ENCODE measurements at places on chromosomes 4 and X.
A peak's percentile ranks its signal among the peaks of the same experiment; 100 is the strongest.

- no peak for DNase-seq
Measured at GRCh38 chr4:53840643-53841042, 223.8 kb downstream of the CHIC2 start.

- no peak for DNase-seq
Measured at GRCh38 chr4:88320780-88321373, 36.5 kb upstream of the PPM1K start.

DNA sequence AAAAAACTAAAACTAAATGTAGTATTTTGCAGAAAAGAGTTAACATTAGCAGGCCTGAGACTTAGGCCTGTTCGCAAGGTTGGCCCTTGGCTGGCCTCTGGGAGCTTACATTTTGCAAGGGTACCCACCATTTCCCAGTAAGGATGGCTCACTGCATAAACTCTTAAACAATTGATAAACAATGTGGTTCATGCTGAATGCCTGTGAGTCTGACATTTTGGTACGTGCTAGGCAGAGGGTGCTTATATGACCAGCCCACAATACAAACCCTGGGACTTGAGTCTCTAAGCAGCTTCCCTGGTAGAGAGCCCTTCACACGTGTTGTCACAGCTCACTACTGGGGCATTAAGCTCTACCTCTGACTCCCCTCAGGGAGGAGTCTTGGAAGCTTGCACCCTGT, 7.4 kb downstream of the PRPS2 start:
- no peak for DNase-seq

DNA sequence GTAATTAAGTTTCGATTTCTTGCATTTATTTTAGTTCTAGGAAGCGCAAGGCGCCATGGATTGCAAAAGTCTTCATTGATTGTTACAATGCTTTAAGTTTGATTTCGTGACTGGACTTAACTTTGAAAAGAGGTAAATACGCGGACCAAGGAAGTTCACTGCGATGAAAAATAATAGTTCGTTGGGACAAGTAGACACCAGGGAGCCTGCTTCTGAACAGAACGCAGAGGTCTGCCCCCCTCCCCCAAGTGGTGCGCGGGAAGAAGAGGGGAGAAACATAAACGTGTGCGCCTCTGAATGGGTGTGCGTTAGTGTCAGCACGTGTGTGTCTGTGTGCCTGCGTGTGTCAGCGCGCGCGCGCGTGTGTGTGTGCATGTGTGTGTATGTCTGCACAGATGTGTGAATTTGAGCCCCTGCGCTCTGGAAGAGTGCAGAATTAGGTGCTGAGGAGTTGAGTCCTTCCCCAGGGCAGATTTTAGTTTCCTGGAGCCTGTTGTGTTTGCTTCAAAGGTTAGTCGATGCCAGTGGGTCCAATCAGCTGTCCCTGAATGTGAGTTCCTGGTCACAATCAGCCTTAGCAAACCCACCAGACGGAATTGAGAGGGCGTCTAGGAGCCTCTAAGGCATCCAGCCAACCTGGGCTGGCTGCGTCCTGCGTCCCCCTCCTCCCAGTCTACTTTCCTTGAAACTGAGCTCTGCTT, 5.8 kb upstream of the POU4F2 start:
- no peak for DNase-seq

- DNase-seq, result no peak
Measured at GRCh38 chrX:112654871-112655270, 24.9 kb downstream of the LHFPL1 start.

GRCh38 chr4:55830716-55831115, 11.1 kb downstream of the EXOC1L start:
- no peak for DNase-seq

DNA sequence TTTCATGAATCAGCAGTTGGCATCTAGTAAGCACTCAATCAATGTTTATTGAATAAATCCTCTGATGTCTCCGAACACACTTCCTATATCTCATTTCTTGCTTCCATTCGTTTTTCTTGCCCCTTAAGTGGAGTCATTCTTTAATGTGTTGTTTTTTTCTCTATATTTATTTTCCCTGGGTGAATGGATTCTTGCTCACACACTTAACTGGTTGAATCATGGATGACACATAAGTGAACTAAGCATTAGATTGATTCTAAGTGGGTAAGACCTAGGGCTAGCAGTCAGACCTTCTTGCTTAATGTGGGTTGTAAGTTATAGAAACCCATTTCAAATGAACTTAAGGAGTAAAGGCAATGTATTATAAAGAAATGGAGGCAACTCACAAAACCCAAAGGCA, 111.1 kb downstream of the RTL3 start:
- no peak for DNase-seq

GRCh38 chrX:72094894-72095293, 36.8 kb downstream of the RTL5 start:
- DNase-seq, result peak; percentile 61

DNA sequence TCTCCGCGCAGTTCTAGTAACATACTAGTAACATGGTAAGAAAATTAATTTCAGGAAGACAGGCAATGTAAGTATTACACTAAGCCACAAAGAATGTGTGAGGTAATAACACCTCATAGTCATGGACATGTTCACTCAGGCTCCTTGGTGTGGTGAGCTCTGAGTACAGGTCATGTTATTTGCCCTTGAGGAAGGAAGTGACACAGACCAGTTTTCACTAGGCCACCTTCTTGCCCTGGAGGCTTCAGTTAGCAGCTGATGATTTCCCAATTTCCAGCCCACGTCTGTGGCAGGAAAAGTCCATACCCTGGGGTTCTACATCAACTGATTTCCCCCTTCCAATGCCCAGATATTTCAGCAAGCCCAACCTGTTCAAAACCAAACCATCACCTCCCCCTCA, 6.7 kb downstream of the APOO start:
- DNase-seq, result no peak

DNA sequence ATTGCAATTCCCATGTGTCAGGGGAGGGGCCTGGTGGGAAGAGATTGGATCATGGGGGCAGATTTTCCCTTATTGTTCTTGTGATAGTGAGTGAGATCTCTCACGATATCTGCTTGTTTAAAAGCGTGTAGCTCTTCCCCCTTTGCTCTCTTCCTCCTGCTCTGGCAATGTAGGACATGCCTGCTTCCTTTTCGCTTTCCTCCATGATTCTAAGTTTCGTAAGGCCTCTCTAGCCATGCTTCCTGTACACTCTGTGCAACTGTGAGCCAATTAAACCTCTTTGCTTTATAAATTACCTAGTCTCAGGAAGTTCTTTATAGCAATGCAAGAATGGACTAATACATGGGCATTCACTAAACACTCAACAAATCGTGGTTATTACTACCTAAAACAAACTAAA, 37.2 kb upstream of the PAPSS1 start:
- DNase-seq, result no peak

- DNase-seq, result no peak
Measured at GRCh38 chr4:87965501-87965975, 10.0 kb upstream of the SPP1 start.

DNA sequence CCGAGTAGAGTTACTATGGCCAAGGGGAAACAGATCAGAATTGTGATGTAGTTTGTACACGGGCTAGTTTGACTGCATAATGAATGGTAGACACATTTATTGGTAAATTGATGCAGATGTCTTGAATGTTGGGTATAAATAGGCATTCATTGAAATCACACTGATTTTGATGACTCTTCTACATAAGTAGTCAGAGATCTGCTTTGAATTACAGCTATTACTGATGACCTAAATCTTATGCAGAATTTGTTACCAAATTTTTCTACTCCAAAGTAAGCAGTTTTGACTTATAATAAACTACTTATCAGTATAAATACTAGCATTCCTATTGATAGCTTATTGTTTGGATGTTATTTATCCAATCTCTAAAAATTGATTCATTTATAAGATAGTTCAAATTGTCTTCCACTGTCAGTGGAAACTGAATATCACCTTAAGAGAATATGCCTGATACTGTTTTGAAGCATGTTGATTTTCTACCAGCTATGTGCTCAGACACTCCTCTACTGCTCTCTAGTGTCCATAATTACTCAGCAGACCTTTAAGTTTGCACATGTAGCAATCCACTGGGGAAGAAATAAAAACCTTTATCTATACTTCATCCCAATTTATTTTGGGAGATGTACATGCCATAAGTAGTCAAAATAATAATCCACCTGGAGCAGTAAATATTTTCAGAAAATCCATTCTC, 120.3 kb downstream of the RASL11B start:
- DNase-seq, result peak; percentile 81

DNA sequence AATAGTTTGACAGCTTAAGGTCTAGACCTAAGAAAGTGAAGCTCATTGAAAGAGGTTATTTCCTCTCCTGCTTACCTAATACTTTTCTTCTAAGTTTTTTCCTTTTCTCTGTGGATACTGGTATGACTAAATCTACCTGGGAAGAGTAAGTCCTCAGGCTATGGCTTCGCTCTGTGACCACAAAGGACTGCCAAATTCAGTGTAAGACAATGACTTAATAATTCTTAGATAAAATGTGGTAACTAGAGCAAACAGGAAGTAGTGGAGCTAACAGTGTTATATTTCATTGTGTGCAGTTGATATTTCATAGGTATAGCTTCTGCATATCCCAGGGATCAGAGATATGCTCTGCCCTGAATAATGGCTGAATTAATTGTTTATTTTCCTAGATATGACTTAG, 418.9 kb downstream of the CCSER1 start:
- no peak for DNase-seq

- no peak for DNase-seq
Measured at GRCh38 chr4:71300964-71301363, 37.9 kb upstream of the SLC4A4 start.

GRCh38 chr4:159823743-159824142, 720.9 kb downstream of the RAPGEF2 start:
- no peak for DNase-seq

GRCh38 chrX:7219153-7219705, 71.3 kb upstream of the PUDP start:
- no peak for DNase-seq

GRCh38 chr4:68658672-68659071, 11.8 kb downstream of the UGT2B15 start:
- DNase-seq, result no peak

GRCh38 chr4:48778431-48779094, 1.5 kb downstream of the FRYL start:
- no peak for DNase-seq

GRCh38 chr4:146059865-146060264, 115.7 kb upstream of the LSM6 start:
- no peak for DNase-seq

DNA sequence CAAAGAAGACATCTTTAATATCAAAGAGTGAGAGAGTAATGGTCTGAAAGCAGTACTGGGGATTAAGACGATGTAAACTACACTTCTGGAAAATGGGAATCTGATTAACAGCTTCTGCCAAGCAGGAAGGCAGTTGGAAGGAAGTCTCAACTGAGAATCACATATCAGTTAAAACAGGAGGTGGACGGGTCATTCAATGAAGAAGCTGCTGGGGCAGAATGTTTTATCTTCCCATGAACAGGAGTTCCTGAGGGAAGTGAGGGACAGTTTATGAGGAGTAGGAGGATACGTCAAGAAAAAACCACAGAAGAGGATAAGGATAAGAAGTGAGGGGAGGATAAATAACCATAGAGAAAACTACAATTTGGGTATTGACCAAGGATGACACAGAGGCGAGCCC, 38.7 kb upstream of the MAGEA10 start:
- DNase-seq, result no peak

GRCh38 chr4:113899271-113900070, 80.0 kb downstream of the ARSJ start:
- DNase-seq, result no peak

- DNase-seq, result no peak
Measured at GRCh38 chr4:127149086-127149485, 483.7 kb upstream of the INTU start.

GRCh38 chr4:163350672-163351071, 7.0 kb downstream of the NPY5R start:
- no peak for DNase-seq

DNA sequence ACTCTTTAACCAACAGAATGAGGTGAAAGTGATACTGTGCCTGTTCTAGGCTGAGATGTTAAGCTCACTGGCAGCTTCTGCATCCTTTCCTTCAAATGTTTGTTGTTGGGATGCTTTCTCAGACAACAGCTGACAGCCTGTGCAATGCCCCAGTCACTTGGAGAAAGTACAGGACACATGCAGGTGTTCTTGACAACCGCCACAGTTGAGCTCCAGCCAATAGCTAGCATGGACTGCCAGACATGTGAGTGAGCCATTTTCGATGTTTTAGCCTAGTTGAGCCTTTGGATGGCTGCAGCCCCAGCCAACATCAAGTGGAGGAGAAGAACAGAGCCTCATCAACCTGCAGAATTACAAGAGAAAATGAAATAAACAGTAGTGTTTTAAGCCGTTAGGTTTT, 94.1 kb upstream of the PPP3CA start:
- no peak for DNase-seq

DNA sequence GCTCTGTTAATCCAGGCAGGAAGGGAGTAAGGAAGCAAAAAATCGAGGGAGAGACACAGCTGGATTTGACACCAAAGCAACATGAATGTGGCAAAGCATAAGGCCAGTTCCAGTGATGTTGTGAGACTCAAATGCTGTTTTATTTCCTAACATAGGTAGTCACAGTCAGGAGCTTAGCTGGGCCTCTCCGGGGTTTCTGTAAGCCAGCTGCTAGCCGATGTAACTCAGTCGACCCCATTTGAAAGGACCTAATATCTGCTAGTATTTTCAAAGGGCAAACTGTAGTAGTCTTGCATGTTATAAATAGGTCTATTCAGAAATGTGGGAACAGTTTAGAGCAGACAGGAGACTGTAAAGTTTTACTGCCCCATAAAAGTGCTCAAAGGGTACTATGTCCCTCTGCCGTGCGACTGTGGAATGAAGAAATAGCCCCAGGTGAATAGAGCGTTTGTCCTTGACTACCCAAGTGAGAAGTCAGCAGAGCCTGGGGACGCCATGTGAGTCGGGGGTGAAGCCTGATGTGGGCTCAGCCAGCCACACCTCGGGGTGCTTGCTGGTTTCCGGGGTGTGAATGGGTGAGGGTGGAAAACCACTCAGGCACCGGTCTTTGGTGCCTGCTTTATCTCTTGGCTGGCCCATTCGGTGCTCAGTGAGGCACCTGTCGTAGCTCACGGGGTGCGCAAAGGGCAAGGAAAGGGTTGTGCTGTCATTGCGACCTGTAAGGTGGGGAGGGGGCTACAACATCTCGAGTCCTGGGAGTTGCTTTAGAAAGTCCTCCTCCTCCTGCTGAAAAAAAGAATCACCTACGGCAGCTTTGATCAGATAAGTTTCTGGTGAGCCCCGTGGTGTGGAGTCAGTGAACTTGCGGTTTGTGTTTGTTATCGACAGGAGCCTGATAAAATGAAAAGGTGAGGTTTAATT, 745 bp downstream of the TRIM2 start:
- DNase-seq, result no peak

- no peak for DNase-seq
Measured at GRCh38 chr4:125266901-125267604, 47.7 kb upstream of the FAT4 start.

DNA sequence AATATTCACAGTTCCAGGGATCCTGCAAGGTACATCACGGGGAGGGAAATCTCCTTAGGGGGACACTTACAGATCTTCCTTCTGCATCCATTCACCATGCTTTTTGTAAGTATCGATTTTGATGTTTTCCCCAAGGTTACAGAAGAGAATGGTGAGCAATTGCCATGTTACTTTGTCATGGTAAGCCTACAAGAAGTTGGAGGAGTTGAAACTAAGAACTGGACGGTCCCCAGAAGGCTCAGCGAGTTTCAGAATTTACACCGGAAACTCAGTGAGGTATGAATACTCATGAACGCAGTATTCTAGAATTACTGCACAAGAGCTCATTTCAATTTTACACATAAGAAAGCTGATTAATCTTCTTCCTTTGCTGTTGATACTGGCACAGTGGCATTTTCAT, 53.9 kb downstream of the LRP2BP start:
- DNase-seq, result no peak

- peak; percentile 18 for DNase-seq
Measured at GRCh38 chrX:17968367-17968766, 107.3 kb upstream of the RAI2 start.
